ENCODE measurements at places on chromosomes 6 and 20.

DNA sequence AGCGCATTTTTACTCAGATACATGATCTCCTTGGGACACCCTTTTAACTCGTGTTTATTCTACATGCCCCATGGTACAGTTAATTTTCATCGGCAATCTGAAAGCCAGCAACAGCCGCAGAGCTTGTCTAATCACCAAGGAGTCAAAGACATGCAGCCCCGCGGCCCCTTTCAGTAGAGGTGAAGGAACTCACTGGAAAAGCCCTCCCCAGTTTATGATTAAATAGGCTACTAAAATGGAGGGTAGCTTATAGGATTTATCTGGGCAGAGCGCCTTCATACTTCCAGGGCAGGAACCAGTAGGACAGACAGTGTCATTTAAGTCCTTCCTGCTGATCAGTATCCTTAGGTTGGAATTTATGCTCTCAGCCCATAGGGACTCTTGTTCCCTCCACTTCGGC, 83.5 kb downstream of the DHX35 start:
- no peak for DNase-seq

DNA sequence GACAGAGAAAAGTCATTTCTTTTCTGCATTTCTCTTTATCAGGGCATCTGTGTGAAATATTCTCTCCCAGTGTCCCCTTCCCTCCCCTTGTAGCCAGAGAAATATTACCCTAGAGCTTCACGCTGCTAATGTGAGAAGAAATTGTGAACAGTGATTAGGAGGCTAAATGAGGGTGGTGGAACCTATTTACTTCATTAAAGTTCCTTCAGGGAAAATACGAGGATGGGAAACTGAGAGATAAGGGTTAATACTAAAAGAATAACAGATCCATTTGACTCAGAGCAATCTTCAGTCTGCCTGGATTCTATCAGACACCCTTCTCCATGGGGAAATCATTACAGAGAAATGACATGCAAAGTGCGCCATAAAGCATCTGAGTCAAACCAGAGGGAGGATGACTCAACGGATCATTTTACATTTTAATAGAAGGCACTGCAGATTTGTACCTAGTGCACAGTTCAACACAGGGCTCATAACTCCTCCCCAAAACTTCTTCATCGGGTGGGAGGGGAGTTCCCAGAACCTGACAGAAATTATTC, 131.3 kb downstream of the GJA10 start:
- DNase-seq = peak; percentile 61

- DNase-seq = no peak
Observed at GRCh38 chr20:40493549-40493948, 195.5 kb downstream of the MAFB start.

- no peak for DNase-seq
Observed at GRCh38 chr20:5168651-5169396, 42.0 kb downstream of the CDS2 start.

GRCh38 chr6:79134699-79135474, 56.8 kb upstream of the PHIP start:
- no peak for DNase-seq

DNA sequence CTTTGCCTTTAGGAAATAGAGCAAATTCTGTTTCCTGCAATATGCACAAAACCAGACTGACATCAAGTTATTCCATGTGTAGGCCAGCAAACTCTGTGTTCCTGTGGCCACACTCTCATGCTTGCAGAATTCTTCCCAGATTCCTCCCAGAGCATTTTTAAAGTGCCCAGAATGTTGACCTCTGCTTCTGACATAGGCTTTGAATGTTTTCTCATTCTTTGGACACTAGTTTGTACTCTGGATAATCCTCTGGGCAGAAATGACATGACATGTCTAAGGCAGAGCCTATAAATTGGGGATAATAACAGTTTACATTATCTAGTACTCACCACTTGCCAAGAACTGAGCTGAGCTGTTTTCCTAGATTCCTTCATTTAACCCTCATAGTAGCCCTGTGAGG, 9.2 kb upstream of the EFHC1 start:
- no peak for DNase-seq

DNA sequence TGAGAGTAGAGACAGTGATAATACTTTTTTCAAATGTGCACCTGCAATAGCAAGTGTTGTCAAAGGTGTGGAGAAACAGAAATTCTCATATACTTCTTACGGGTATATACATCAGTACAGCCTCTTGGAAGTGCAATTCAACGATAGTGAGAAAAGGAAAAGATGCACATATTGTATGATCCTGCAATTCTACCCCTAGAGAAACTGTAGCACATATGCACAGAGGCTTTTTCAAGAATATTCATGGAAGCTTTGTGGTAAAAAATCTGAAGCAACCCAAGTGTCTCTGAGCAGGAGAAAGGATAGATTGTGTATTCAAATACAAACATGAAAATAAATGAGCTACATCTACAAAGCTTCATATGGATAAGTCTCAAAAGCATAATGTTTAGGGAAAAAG, 94.7 kb upstream of the PREP start:
- DNase-seq = no peak

DNA sequence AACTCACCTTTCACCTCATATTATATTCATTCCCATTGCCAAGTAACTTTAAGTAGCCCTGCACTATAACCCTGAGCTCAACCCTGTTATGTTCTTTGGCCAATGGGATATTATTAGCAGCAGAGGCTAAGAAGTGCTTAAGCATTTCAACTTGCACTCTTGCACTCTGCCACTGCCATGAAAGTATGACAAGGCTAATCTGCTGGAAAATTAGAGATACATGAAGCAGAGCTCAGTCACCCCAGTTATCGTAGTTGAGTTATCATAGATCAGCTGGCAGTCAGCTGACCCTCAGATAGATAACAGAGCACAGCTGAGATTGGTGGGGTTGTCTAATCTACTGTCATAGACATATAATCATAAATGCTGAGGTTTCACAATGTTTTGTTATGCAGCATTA, 209.4 kb upstream of the RUNX2 start:
- no peak for DNase-seq

- no peak for DNase-seq
Observed at GRCh38 chr20:18808712-18809111, 4.9 kb upstream of the SCP2D1 start.

- no peak for DNase-seq
Observed at GRCh38 chr20:35766843-35767242, 5.0 kb upstream of the PHF20 start.

DNA sequence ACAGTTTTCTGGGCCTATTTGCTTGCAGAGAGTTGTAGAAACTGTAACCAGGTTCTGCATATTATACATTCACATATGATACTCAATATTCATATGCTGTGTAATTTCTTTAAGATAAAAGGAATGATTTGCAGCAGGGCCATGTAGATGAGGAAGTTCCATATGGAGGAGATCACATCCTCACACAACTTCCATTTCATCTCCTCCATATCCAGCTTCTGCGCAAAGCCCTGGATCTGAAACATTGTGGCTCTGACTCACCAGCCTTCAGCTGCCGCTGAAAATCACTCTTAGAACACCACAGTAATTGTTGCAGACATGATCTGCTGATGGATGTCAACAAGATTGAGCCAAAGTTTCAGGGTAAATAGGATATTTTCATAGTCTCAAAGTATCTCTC, 57.7 kb downstream of the PXDC1 start:
- DNase-seq = no peak

DNA sequence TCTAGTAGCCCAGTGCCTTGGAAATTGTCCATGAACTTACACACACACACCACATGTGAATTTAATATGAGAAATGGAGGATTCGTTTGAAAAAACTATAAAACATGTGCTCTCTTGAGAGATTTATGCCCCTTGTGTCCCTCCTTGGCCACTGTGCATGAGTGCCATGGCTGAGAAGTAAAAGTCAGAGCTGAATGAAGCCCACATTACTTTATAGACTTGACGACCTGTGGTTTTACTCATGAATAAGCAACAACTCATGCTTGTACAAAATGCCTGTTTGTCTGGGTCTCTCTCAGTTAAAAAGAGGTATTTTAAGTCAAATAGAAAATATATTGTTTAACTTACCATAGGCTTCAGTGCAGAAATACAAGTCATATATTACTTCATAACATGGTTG, 102.7 kb downstream of the KCNQ5 start:
- no peak for DNase-seq

GRCh38 chr6:6331393-6331792, 10.9 kb upstream of the F13A1 start:
- no peak for DNase-seq

GRCh38 chr6:168099201-168100010, 20.4 kb upstream of the FRMD1 start:
- DNase-seq = no peak

DNA sequence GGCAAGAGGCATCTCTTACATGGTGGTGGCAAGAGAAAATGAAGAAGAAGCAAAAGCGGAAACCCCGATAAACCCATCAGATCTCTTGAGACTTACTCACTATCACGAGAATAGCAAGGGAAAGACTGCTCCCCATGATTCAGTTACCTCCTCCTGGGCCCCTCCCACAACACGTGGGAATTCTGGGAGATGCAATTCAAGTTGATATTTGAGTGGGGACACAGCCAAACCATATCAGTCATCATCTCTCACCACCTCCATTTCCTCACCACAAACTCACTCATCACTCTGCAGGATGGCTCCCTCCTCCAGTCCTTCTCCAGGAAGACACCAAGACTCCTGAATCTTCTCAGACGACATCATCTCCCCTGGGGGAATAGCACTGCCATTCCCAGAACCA, 25.8 kb upstream of the SLC16A10 start:
- DNase-seq = no peak

- DNase-seq = no peak
Observed at GRCh38 chr6:2984738-2985406, 13.5 kb upstream of the SERPINB6 start.

GRCh38 chr6:125193208-125193607, 39.6 kb downstream of the TPD52L1 start:
- no peak for DNase-seq

- no peak for DNase-seq
Observed at GRCh38 chr6:13427316-13427715, 60.1 kb downstream of the GFOD1 start.

DNA sequence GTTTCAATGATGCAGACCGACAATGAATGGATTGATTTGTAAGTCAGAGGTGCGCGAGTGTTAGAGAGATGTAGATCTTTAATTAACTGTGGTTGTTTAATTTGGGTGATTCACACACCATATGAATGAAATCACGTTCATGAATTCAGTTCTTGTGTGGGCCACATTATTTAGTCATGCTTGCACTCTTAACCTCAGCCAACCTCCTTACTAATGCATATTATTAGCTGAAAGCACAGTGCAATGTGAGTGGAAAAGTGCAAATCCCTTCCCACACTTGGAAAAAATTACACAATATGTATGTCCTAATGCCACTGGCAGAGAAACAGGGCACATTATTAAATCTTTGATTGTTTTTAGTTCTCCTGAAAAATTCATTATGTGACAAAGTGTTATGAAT, 512.5 kb downstream of the BCKDHB start:
- DNase-seq = no peak

DNA sequence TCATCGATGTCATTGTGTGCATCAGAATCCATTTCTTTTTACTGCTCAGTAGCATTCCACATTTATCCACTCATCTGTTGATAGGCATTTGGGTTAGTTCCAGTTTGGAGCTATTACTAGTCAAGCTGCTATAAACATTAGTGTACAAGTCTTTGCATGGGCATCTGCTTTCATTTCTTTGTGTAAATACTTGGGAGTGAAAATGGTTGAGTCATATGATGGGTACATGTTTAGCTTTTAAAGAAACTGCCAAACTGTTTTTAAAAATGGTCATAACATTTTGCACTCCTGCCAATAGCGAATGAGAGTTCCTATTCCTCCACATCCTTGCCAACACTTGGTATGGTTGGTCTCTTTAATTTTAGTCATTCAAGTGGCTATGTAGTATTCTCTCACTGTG, 21.2 kb upstream of the SLC22A2 start:
- DNase-seq = no peak

DNA sequence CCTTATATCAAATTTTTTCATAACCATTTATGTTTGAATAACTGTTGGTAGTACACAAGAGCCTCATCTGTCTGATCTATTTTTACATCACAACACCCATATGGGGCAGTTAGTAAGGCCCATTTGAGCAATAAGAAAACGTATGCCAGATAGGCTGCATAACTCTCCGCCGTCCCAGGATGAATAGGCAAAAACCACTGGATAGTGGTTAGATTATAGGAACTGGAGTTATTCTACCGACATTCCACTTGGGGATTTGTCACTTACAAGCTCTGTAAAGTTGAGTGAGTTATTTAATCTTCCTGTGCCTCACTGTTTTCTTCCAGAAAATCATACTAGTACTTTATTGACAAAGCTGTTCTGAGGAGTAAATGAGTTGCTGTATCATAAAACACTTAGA, 881.9 kb downstream of the QKI start:
- DNase-seq = no peak

DNA sequence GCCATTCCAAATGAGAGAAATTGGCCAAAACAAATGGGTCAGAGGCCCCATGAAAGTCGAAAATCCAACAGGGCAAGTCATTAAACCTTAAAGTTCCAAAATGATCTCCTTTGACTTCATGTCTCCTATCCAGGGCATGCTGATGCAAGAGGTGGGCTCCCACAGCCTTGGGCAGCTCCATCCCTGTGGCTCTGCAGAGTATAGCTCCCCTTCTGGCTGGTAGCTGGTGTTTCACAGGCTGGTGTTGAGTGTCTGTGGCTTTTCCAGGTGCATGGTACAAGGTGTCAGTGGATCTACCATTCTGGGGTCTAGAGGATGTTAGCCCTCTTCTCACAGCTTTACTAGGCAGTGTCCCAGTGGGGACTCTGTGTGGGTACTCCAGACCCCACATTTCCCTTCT, 115.2 kb upstream of the LAMA2 start:
- no peak for DNase-seq

DNA sequence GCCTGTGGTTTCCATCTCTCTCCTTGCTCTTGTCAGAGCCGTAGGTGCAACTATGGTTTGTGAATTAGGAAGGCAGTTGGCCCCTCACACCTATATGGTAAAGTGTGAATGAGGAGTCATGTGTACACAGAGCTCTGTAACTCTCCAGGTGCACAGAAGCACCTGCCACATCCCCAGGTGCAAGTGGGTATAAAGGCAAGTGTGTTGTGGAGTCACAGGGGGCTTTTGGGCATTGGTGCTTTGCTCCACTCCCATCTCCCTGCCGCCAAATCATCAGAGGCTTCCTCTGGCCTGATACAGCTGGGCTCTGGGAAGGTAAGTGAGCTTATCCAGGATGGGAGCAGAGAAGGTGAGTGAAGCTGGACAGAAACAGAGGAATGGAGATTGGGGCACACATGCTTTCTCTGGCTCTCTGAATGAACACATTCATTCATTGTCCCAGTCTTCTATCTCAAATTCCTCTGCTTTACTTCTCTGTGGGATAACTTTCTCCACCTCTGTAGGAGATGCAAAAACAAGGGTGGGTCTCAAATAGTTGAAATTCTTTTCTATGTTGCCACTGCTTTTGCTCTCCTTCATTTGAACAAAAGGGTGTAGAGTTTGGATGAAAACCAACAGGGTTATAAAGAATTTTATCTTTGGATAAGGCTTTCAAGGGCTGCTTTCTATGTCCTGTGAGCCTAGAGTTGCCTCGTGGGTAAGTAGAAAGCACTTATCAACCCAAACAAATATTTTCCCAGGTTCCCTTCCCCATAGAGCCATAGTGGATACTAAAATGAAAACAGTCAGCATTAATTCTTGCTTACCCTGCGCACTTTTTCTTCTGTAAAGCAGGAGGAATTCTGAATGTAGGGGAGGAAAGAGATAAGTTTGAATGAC, 45.0 kb upstream of the RIPOR2 start:
- no peak for DNase-seq
